Occipital lobe (tissue), 3 donors: ENCODE measurements at places on chromosomes 7 and 10.

DNA sequence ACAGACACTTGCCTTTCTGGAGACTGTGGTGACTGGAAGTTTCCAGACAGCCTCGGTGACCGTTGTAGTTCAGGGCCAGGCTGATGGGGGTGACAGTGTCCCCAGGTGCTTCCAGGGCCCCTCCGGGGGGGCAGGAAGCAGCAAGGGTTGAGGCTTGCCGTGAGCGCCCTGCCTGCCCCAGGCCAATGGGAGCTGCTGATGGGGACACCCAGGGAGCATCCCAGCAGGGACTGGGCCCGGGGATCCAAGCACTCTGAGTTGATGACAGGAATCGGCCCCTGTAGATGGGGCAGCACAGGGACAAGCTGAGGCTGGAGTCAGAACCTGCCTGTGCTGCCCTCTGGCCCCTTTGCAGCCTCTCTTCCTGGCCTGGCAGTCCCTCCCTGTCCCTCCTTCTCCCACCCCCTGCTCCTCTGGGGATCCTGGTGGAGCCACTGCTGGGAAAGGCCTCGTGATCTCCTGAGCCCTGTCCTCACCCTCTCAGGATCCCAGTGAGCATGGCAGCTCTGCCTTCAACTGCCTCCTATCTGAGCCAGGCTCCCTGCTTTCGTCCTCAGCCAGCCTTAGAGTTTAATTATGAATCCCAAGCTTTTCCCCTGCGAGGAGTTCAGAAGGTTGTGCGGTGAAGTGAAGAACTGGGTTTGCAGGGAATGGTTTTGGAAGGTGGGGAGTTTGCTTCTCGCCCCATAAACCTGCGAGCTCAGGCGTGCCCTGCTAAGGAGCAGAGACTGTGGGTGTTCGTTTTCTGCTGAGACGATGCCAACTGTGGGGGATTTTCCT lies 84.7 kb downstream of the ADCY1 start:
- DNase-seq, result peak; percentile 27

DNA sequence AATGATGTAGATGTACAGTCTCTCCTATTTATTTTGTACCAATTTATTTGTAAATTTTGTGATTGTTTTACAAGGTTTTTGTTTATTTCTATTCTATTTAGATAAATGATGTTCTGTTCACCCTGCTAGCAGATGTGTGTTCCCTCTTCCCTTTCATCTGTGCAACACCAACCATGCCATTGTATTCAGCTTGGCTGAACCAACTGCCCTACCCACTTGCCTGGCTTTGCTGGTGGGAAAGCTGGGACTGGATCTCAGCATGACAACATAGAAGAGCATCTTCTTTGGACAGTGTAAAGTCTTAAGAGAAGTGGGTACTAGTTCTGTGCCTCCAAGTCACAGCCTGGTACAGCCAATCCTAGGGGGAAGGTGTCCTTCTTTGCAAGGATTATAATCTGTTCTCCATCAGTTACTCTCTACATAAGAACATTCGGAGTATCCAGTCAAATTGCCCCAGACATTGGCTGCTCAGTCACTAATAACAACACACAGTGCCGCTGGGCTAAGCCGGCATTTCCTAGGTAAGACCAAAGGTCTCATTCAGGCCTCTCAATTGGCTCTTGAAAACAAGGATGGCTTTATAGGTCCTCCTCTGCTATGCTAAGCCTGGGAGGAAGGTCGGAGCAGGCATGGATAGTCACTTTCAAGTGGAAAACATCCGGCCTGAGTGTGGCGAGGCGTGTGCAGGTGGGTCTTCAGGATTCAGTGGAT lies 109.7 kb downstream of the NT5C2 start:
- DNase-seq, result no peak

- DNase-seq, result no peak
Observed at GRCh38 chr7:56537477-56537876, 421.3 kb upstream of the NUPR2 start.

DNA sequence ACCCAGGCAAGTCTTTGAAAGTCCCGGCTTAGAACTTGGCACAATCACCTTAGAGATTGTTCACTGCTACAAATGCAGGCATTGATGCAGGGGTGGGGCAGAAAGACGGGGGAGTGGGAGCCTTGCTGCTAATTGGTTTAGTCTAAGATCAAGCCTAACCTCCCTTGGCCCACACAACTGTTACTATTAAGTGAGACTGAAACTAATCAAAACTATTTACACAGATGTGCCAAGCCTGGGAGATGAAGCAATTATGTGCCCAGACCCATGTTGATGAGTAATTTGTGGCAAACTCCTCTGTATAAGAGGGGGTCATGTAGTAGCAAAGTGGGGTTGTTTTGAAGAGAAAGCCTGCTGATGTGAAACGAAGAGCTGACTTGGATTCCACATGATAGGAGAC lies 178.2 kb upstream of the ITGB1 start:
- no peak for DNase-seq

DNA sequence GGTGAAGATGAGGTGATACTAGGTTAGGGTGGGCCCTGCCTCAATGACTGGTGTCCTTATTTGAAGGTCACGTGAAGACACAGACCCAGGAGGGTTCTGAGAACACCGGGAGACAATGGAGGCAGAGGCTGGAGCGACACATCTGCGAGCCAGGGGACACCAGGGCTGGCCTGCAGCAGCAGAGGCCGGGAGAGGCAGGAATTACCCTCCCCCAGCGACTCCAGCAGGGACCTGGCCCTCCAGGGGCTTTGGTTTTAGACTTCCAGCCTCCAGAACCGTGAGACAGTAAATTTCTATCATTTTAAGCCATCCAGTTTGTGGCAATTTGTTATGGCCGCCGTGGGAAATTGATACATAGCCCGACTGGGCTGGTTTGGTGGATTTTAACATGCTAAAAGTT lies 152.2 kb downstream of the DNAJB6 start:
- no peak for DNase-seq

- DNase-seq, result no peak
Observed at GRCh38 chr10:119283818-119284217, 76.4 kb downstream of the GRK5 start.
